ENCODE measurements at places on chromosomes 1 and 21.
A peak's percentile ranks its signal among the peaks of the same experiment; 100 is the strongest.

GRCh38 chr1:17640393-17640792, 100.9 kb downstream of the ARHGEF10L start:
- no peak for ATAC-seq

- ATAC-seq: peak; percentile 86
Observed at GRCh38 chr1:165330483-165330882, 26.0 kb downstream of the LMX1A start.

GRCh38 chr1:46606255-46606965, 2.3 kb upstream of the MKNK1 start:
- no peak for ATAC-seq

DNA sequence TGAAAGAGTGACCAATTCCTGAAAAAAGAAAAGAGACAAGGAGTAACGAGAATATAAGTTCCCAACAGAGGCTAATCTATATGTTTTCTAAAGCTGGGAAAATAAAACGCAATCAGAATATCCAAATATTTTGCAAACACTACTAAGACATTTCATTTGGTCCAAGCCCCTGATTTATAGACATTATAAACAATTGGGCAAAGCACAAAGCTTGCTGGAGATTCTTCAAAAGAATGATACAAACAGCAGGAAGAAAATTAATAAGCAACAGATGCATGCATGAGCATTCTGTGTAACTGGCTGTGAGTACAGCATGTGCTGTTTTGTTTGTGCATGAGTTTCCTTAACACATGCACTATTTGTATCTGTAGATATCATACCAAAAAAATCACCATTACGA, 552.9 kb downstream of the LTN1 start:
- no peak for ATAC-seq

DNA sequence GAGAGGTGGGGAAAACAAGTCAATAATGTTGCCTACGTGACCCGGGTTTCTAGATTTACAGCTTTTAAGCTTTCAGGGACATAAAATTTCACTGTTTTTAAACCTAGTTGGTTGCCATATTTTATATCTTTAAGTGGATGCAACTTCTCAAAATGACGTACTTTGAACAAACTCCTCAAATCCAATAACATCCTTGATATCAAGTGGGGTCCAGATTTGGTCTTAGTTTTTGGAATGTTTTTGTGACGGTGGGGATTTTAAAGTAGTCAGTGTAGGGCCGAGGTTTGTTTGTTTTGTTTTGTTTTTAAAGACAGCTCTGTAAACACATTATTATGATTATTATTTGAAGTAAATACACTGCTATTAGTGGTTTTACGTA, 453 bp downstream of the CDKN2C start:
- no peak for ATAC-seq

- no peak for ATAC-seq
Observed at GRCh38 chr1:168733241-168733640, 4.2 kb upstream of the DPT start.

DNA sequence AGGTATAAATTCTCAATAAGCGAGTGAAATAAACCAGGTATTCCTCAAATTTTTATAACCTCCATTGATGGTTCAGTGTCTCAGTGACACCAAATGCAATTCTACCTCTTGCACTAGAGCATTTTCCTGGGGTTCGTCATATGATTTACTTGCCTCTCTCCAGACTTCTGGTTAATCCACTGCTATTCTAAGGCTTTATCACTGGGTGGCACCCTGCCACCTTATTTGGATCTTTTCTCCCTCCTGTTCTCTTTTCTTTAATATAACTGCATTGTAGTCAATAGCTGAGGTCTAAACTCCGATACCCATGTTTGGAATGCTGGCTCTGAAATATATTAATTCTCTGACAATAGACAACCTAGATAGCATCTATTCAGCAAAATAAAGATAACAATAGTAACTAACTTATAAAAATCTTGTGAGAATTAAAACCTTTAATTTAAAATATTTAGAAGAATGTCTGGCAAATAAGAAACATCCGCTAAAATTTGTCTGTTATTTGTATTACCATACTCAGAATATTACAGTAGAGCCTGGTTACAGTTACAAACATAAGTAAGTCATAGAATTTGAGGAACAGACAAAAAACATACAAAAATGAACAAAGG, 436.4 kb downstream of the PLA2G4A start:
- no peak for ATAC-seq

DNA sequence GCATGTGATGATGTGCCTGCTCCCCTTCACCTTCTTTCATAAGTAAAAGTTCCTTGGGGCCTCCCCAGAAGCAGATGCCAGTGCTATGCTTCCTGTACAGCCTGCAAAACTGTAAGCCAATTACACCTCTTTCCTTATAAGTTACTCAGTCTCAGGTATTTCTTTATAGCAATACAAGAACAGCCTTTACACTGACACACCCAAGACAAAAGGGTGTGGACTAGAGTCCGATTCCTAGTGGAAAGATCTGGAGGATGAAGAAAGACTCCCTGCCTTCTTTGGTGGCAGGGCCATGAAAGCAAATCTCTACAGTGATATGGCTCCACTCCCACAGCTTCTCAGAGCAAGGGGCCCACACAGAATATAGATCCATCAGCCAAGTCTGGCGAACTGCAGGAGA, 209.7 kb upstream of the ST6GALNAC5 start:
- no peak for ATAC-seq

All from esophagus mucosa (tissue), 1 donor.